ENCODE measurements at places on chromosomes 1 and 21. TPM values are rescaled to one million over a fixed set of nuclear protein-coding genes. Genes with fewer than 3 reads are reported as not detected.

The AIM2 gene
- 0.46 TPM for total RNA-seq

The SAMD11 gene
- 25.2 TPM for total RNA-seq

The TARBP1 gene
- 28.8 TPM for total RNA-seq

The CR1L gene
- not detected for total RNA-seq

The PAQR6 gene
- total RNA-seq = 0.59 TPM

The TEX50 gene
- not detected for total RNA-seq

The INAVA gene
- 0.18 TPM for total RNA-seq

The PGLYRP3 gene
- not detected for total RNA-seq
